ENCODE measurements at places on chromosomes 3 and 15.

GRCh38 chr15:77824361-77825251, 191.9 kb upstream of the LINGO1 start:
- no peak for DNase-seq

- DNase-seq = no peak
These were observed 713.5 kb upstream of the LMCD1 start for GRCh38 chr3:7787871-7788828.

GRCh38 chr3:47024932-47025331, 45.5 kb downstream of the NBEAL2 start:
- DNase-seq = no peak

- DNase-seq = no peak
These were observed 45.4 kb downstream of the ATP13A4 start for GRCh38 chr3:193509103-193509965.

DNA sequence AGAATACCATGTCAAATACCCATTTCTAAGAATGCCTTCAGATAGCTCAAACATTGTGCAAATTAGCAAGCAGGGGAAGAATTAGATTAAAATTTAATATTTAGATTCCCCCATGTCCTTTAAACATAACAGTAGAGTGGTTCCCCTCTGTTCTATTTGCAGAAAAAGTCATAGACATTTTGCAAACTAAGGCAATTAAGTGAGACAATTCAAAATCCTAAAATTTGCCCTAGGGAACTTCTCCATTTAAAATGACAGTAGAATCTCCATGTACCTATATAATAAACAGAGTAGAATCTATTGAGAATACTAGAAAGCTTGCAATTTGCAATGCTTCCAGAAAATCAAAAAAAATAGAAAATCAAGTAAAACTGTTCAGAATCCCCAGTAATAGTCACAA, 340.6 kb downstream of the TBL1XR1 start:
- no peak for DNase-seq

- DNase-seq = no peak
These were observed 114.0 kb upstream of the OSTN start for GRCh38 chr3:191085091-191085490.

- DNase-seq = no peak
These were observed 34.1 kb downstream of the MUC20 start for GRCh38 chr3:195754906-195755305.

DNA sequence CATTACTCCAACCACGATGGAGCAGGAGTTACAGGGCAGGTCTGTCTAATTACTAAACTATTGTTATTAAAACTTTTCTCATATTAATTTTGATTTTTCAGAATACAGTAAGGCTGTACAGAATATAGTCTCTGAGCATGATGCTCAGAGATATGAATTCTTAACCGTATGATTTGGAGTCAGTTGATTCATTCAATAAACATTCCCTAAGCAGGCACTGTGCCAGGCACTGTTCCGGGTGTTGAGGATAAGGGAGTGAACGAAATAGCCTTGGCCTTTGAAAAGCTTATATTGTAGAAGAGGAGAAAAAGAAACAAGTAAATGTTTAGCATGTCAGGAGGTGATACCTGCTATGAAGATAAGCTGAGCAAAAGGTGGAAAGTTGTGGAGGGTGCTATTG, 187.3 kb downstream of the KCNAB1 start:
- no peak for DNase-seq

GRCh38 chr3:51471775-51472652, 27.8 kb downstream of the DCAF1 start:
- DNase-seq = no peak

DNA sequence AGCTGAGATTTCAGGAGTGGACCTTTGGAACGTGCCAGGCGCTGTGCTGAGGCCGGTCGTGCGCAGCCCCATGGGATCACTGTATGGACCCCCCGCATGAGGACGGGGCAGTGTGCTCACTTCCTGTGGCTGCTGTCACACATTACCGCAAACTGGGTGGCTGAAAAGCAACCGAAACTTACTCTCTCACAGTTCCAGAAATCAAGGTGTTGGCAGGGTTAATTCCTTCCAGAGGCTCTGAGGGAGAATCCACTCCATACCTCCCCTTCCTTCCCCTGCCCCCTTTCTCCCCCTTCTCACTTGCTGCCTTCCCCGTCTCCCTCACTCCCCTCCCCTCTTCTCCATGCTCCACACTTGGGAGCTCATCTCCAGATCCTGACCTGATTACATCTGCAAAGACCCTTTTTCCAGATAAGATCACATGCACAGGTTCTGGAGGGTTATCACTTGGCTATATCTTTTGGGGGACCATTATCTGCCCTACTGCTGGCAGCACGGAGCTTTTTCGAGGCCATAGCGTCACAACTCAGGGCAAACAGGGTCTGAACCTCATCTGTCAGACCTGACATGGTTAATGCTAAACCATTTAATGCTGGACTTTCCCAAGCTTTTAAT, 41.2 kb downstream of the KLF13 start:
- DNase-seq = no peak

- no peak for DNase-seq
These were observed 124.2 kb upstream of the ADPGK start for GRCh38 chr15:72907733-72908132.

DNA sequence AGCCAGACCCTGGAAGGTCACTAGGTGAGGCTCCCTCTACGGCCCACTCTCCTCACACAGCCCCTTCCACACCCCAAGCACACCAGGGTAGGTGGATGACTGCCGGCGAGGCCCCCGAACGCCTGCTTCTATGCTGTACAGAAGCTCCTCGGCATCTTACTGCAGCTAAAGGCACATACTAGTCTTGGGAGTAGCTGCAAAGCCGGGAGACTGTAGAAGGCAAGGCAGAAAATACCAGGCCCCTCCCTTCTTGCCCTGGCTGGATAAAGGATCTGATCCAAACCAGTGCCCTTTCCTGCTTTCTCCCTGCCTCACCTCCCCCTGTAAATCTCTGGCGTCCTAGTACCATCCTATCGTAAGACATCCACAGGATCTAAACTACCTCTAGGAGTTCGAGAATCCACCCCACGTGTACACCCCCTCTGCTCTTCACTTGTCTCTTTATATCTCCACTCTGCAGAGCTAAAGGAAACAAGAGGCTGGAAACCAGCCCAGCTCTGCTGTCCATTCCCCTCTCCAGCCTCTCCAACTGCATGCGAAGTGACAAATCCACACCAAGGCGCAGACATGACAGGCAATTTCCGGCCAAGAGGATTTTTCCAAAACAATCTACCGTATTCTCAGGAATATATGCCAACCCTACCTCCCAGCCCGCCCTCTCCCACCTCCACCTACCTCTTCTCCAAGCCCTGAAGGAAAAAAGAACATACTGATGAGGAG, 11.8 kb downstream of the TNK2 start:
- DNase-seq = no peak

DNA sequence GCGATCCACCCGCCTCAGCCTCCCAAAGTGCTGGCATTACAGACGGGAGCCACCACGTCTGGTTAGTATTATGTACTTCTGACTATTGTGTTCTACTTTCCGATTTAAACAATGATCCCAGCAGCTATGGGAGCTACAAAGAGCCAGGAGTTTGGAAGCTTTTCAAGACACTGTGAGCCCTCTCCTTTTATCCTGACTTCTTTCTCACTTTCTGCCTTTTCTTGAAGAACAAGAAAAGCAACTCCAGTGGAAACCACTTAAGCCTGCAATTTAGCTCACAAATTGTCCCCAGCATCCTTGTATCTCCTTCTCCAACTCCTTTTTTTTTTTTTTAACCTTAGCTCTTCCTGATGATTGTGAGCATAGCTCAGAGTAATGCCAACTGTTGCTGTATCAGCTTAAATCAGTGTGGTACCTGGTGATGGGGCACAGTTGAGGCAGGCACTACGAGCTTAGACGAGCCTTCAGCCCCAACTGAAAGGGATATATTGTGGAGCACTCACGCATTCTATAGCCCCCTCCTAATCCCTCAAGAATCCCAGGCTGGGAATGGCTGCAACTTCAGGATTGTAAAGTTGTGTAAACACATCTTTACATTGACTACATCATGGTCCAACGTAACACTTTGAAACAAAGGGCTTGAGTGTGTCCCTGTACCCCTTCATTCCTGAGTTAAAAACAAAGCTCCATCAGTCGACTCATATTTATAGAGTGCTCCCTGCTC, 677.0 kb downstream of the FHIT start:
- no peak for DNase-seq

GRCh38 chr3:188188911-188189310, 35.0 kb downstream of the LPP start:
- no peak for DNase-seq

- no peak for DNase-seq
These were observed 5.8 kb downstream of the LIPC start for GRCh38 chr15:58437531-58438105.

Data from activated T-cell treated with anti-CD3 and anti-CD28 coated beads, Interleukin-2, amount 50 U/mL, for 1 hour (primary cell).